ENCODE measurements at places on chromosomes 12 and 14. TPM values are rescaled to one million over a fixed set of nuclear protein-coding genes. Genes with fewer than 3 reads are reported as not detected.

The ATG14 gene
- 13.8 TPM for total RNA-seq

DNA sequence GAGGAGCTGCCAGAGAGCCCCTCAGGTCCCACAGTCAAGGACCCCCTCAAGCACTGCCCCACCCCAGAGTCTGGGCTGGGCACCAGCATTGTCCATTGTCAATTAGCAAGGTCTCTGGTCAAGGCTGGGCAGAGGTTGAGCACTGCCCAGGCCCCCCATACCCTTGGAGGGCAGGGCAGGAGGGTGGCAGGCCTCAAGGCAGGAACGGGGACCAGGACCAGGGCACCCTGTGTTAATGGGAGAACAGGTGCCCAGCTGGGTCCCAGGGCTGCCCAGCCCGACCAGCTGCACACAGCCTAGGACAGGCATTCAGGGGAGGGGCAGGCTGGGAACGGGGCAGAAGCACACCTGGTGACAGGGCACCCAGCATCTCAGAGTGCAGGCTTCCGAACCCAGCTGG, 18.4 kb downstream of the SIVA1 start:
- peaks cover 10% of the 10 kb centered on the region for H3K4me1 ChIP-seq
- peaks cover 9% of the 10 kb centered on the region for H3K36me3 ChIP-seq
- H3K27ac ChIP-seq = no peak overlapping the region
- H3K27me3 ChIP-seq = no peaks in the 10 kb centered on the region
- no peak overlapping the region for H3K4me3 ChIP-seq
- DNase-seq = no peak

The EID3 gene
- total RNA-seq = 50.0 TPM

- no peaks in the 10 kb centered on the region for H3K36me3 ChIP-seq
- H3K4me3 ChIP-seq = peak overlapping the region; percentile 92
- H3K27ac ChIP-seq = peak overlapping the region; percentile 95
- peaks cover 49% of the 10 kb centered on the region for H3K4me1 ChIP-seq
- H3K27me3 ChIP-seq = no peaks in the 10 kb centered on the region
- DNase-seq = peak; percentile 68
Observed at GRCh38 chr12:101697930-101698799, 725 bp downstream of the CHPT1 start.

The SMIM41 gene
- 0.64 TPM for total RNA-seq

DNA sequence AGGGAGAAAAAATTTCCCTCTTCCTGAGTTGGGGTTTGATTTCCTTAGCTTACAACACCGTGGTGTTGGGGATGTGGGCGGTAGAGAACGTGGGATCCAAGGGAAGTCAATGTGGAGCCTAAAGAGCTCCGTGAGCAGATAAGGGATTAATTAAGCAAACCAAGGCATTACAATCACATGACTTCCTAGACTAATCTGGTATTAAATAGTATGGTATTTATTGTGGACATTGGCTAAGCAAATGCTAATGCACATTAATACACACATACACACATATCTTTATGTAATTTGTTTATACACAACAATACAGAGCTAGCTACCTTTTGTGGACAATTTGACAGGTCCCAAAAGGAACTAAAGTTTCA, 791 bp upstream of the RNF41 start:
- no peaks in the 10 kb centered on the region for H3K36me3 ChIP-seq
- peak overlapping the region; percentile 96 for H3K27ac ChIP-seq
- H3K4me1 ChIP-seq = peaks cover 36% of the 10 kb centered on the region
- no peak for DNase-seq

The SPTSSA gene
- total RNA-seq = 37.8 TPM

The TSPAN11 gene
- 1.5 TPM for total RNA-seq

DNA sequence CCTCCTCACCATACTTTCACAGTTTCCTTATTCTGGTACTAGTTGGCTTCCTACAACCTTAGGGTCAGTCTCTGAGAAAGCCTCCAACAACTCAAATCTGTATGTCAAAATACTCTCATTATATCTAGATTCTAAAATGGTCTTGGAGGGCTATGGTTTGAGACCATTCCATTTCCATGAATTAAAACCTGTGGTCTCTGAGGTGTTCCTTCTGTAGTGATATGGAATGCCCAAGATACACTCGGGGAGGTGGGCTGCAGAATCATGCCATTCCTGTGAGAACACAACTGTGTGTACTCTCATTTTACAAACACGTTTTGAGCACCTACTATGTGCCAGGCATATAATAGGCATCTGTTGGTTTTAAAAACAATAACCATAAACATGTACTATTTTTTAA, 74.0 kb downstream of the FERMT2 start:
- H3K4me3 ChIP-seq = no peak overlapping the region
- no peaks in the 10 kb centered on the region for H3K4me1 ChIP-seq
- H3K27ac ChIP-seq = no peak overlapping the region
- no peak for DNase-seq

- H3K27me3 ChIP-seq = no peaks in the 10 kb centered on the region
- no peaks in the 10 kb centered on the region for H3K4me1 ChIP-seq
- DNase-seq = no peak
- H3K27ac ChIP-seq = no peak overlapping the region
Observed at GRCh38 chr12:116137318-116137717, 140.2 kb downstream of the MED13L start.

The TMEM233 gene
- total RNA-seq = not detected

DNA sequence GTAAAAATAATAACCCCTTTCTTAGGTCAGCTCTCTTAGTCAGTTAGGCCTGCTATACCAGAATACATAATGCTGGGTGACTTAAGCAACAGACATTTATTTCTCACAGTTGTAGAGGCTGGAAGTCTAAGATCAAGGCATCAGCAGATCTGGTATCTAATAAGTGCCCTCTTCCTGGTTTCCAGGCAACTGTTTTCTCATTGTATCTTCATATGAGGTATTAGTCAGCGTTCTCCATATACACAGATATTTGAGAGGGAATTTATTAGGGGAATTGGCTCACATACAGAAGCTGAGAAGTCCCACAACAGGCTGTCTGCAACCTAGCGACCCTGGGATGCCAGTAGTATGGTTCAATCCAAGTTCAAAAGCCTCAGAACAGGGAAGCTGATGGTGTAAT, 896.0 kb downstream of the GALC start:
- H3K27ac ChIP-seq = no peak overlapping the region
- no peak overlapping the region for H3K4me3 ChIP-seq
- no peaks in the 10 kb centered on the region for H3K27me3 ChIP-seq
- no peaks in the 10 kb centered on the region for H3K36me3 ChIP-seq
- no peaks in the 10 kb centered on the region for H3K4me1 ChIP-seq
- no peak for DNase-seq

- no peaks in the 10 kb centered on the region for H3K36me3 ChIP-seq
- H3K4me1 ChIP-seq = no peaks in the 10 kb centered on the region
- no peak overlapping the region for H3K27ac ChIP-seq
- H3K4me3 ChIP-seq = no peak overlapping the region
- no peak for DNase-seq
Observed at GRCh38 chr12:105852951-105853350, 285.8 kb downstream of the NUAK1 start.

DNA sequence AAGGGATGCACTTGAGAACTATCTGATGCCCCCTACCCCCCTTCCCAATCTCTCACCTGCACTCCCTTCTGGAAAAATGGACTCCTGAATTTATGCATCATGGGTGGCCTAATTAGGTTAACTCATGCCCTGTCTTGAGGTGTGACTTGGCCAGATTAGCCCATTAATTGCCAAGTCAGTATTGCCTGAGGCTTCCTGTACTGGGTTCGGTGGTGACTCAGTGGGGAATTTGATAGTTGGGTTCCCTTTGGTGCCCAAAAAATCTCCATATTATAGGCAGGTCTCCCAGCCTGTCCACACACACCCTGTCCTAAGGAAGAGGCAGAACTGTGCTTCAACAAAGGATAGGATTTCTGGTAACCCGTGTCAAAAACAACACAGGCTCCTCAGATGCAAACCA, 146.1 kb downstream of the CHST11 start:
- H3K36me3 ChIP-seq = no peaks in the 10 kb centered on the region
- no peak for DNase-seq
- peaks cover 17% of the 10 kb centered on the region for H3K4me1 ChIP-seq
- no peak overlapping the region for H3K27ac ChIP-seq
- H3K27me3 ChIP-seq = no peaks in the 10 kb centered on the region
- no peak overlapping the region for H3K4me3 ChIP-seq

DNA sequence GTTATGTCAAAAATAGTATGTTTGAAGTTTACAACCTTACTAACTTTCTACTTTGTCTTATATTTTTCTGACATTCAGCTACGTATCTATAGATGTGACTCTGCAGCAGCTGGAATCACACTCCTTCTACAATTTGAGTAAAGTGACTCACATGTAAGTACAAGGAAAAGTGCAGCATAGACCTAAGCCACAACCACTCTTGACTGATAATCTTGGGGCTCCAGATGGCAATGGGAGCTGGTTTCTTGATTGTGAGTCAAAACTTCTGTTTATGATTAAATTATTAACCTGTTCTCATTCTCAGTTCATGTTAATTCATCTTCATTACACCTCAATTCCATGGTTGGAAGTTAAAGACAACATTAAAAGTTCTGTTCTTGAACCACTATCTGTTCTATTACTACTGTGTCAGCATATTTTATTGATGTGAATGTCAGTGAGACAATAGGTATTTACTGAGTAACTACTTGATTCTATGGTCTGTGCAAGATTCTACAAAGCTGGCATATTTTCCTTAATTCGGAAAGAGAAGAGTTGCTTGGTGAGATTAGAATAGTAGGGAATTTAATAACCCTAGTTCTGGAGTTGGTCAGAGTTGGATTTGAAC, 112.9 kb downstream of the TSHR start:
- DNase-seq = no peak
- H3K27me3 ChIP-seq = no peaks in the 10 kb centered on the region
- no peaks in the 10 kb centered on the region for H3K4me1 ChIP-seq
- no peak overlapping the region for H3K27ac ChIP-seq
- no peak overlapping the region for H3K4me3 ChIP-seq

The ADCY4 gene
- 74.8 TPM for total RNA-seq

GRCh38 chr12:25014961-25015360, 66.1 kb upstream of the BCAT1 start:
- H3K4me1 ChIP-seq = no peaks in the 10 kb centered on the region
- H3K36me3 ChIP-seq = no peaks in the 10 kb centered on the region
- no peak overlapping the region for H3K4me3 ChIP-seq
- no peak overlapping the region for H3K27ac ChIP-seq
- no peaks in the 10 kb centered on the region for H3K27me3 ChIP-seq
